ENCODE measurements at places on chromosomes 4 and X.

DNA sequence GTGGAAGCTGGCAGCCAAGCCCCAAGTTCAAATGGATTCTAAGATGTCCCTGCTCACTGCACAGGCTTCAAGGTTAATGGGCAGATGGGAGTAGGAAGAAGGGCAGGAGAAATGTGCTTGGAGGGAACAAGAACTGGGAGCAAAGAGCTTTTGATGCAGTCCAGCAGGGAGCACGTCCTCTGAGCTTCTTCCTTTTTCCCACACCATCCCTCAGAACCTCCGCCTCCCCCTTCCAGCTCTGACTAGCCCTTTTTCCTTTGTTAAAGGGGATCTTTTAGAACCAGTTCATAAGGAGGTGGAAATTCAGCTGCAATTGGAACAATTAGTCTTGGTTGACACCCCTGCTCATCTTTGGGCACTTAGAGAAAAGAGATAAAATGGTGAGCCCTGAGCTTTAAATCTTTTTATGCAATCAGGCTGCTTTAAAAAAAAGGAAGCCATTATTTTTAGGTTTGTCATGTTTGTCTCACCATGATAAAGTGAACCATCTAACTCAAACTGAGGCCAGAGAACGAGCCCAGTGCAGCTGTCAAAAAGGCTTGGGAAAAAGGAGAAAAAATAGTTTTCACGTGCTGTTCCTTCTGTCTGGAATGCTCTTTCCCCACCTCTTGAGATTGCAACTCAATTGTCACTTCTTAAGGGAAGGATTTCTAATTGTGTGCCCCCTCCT, 135.8 kb upstream of the IL1RAPL2 start:
- DNase-seq, result no peak

DNA sequence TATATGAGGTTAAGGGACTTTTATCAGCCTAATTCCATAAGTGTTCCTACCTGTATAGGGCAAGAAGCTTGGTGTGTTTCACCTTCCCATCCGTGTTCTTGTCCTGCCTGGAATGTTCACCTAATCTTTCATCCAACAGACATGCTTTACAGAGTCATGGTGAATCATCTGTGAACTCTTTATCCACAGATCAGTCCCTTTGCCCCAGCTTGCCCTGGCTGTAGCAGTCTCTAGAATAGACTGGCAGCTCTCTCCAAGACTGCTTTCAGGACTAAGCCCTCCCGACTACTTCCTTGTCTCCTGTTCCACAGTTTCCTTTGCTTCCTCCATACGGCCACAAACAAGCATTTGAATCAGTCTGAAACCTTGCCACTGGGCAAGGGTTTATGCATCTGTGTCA, 177.9 kb upstream of the IL15 start:
- peak; percentile 3 for DNase-seq

DNA sequence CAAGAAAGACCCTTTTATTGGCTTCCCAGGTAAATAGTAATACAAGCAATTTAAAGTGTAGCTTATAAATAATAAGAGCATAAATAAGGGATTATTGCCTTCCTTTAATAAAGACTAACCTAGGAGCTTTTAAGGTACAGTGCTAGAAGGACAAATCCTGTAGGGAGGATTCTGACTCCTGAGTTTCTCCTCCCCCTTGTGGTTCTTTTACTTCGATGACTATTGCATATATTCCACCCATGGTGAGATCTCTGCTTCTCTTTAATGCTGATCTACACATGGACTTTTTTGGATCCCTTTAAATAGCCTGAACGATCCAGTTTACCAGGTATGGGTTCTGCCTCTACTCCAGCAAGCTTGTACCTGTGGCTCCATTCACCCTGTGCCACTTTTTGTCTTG, 2.5 kb downstream of the GALNT7 start:
- DNase-seq, result peak; percentile 57

- no peak for DNase-seq
Observed at GRCh38 chr4:37054531-37055077, 189.9 kb upstream of the NWD2 start.

DNA sequence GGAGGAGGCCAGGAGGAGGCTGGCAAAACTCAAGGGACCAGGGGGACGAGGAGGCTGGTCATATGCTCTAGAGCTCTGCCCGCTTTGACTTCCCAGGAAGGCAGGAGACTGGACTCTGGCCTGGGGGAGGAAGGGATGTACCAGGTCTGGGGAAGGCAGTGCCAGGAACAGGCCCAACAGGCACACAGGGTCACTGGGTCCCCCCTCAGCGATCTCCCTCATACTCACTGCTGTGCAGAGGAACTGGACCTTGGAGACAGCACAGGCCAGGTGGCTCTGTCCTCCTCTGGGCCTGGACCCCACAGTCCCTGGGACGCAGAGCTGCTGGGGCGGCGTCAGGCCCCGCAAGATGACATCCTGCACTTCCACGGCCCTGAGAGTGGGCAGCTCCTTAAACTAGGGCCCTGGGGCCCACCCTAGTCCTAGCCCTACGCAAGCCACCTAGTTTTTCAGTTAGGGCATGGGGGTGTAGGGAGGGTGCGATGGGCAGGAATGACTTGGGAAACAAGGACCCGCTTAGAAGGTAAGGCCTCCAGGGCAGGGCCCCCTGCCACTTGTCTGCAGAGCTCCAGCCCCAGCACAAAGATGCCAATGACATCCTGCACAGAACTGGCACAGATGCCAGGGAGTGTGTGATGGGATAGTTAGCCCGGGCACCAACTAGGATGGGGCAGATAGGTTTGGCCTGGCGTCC, 59.5 kb downstream of the HTRA3 start:
- no peak for DNase-seq

- DNase-seq, result peak; percentile 4
Observed at GRCh38 chrX:73076838-73077237, 2.5 kb downstream of the PABPC1L2A start.

DNA sequence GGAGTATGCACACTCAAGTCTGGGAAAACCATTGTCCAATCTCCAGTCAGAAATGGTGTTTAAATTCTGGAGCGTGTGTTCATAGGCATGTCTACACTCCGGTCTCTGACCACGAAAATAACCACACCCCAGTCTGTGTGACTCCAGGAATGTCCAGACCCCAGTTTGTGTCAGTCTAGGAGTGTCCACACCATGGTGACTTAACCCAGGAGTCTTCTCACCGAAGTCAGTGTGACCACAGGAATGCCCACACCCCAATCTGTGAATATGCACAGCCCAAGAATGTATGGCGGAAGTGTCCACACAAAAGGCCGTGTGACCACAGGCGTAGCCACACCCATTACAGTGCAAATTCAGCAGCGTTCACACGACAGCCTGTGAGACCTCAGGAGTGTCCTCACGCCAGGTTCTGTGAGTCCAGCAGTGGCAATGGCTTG, 11.4 kb downstream of the FTSJ1 start:
- DNase-seq, result peak; percentile 54

DNA sequence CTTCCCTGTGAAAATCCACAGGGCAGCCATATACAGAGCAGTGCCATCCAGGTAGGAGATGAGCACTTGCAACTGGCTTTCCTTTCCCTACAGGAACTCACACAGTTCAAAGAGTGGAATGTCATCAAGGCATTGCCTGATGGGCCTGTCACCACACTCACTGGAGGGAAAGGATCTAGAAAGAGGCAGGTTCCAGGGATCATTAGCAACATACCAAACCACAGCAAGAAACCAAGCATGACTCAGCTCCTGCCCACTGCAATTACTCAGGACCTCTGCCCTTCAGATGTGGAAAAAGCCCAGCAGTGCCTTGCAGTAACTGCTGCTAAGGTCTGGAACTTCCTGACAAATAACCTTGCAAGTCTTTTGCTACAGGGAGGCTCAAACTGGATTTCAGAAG, 101.2 kb downstream of the ZNF674 start:
- peak; percentile 68 for DNase-seq

DNA sequence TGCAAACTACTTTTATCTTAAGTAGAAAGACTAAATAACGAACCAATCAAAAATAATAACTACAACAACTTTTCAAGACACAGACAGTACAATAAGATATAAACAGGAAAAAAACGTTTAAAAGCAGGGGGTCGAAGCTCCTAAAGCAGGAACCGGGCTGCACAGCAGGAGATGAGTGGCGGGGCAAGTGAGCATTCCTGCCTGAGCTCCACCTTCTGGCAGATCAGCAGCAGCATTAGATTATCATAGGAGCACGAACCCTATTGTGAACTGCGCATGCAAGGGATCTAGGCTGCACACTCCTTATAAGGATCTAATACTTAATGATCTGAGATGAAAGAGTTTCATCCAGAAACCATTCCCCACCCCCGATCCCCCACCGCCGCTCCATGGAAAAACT, 146.2 kb downstream of the TEX11 start:
- DNase-seq, result no peak

DNA sequence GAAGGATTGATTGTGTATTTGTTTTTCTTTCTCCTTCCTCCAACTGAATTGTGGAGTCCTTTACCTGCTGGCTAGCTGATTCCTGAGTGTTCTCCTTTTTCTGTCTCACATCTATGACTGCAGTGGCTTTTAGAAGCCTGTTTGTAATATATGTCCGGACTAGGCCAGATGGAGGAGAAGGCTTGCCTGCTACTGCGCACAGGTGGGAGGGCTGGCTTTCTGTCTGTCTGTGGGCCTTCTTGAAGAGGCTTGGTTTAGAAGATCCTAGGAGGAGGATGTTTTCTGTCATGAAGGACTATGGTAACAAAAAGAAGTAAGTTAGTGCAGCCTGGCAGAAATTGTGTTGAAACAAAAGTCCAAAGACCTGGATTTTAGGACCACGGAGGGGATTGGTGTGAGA, 8.5 kb downstream of the PPP1R3F start:
- DNase-seq, result no peak

DNA sequence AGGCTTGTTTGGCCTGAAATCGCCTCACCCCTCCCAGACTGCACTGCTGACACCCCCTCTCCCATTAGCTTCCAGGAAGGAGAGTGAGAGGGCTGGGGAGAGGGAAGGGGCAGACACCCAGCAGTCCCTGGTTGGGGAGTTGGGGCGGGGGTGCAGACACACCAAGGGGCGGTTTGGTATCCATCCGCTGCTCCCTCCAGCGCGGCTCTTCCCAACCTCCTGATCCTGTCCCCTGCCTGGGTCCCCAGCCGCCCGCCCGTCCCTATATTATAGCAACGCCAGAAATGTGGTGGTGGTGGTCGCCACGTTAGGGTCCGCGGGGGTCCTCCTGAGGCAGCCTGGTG, 24.9 kb downstream of the GPRASP3 start:
- no peak for DNase-seq

DNA sequence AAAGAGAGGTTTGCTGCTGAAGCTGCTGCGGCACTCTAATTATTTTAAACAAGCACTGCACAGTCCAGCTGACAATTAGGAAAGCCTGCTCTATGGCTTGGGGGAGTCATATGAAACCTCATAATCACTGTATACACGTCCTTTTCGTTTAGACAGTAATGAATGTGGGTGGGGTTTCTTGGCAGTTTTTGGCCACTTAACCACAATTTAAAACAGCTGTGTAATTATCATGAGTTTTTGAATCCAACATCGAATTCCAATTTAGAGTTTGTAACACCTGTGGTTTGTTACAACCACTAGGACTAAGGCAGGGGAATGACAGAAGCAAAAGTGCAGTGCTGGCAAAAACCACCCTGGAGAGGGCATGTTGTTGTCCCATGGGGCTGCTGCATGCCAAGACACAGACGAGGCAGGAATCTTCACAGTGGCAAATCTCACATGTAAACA, 99.5 kb downstream of the CXXC4 start:
- no peak for DNase-seq

- DNase-seq, result no peak
Observed at GRCh38 chr4:87390551-87390890, 467 bp downstream of the HSD17B11 start.

DNA sequence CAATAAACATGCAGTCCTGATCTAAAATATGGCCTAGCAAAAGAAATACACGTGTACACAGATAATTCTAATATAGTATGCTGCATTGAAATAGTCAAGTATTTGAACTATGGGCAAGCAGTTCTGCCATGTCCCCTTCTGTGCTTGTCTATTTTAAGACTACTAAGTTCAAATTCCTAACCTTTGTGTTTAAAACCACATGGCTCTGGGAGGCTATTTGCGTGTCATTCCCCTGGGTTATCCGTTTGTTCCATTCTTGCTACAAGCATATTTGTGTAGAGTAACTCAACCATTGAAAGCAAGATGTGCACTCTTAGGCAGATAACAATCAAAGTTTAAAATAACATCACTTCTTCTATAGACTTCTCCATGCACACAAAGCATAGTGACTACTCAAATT, 25.4 kb upstream of the TBC1D1 start:
- DNase-seq, result no peak

DNA sequence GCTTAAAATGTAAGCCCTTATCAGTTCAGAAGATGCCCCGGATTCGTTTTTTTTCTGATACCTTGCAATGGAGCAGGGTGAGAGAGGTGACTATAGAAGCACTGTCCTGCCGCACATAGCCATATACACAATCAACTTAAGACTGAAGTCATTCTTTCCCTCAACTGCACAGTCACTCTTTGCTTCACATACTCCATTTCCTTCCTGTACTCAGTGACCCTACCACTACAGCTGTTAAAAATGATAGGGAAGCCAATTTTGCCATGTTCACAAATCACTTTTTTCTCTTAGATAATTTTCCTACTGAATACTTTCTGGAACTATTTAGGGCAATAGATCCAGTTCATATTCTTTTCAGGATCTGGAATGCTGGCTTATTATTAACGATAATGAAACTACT, 300.0 kb downstream of the ANK2 start:
- DNase-seq, result no peak

- no peak for DNase-seq
Observed at GRCh38 chr4:124529131-124529530, 183.4 kb downstream of the ANKRD50 start.

DNA sequence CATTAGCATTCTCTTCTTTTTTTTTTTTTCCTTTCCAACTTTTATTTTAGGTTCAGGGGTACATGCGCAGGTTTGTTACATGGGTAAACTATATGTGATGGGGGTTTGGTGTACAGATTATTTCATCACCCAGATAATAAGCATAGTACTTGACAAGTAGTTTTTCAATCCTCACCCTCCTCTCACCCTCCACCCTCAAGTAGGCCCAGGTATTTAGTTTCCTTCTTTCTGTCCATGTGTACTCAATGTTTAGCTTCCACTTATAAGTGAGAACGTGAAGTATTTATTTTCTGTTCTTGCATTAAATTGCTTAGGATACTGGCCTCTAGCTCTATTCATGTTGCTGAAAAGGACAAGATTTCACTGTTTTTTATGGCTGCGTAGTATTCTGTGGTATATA, 140.8 kb upstream of the PGRMC2 start:
- DNase-seq, result no peak

GRCh38 chr4:26450418-26450817, 39.9 kb downstream of the CCKAR start:
- DNase-seq, result no peak

- DNase-seq, result peak; percentile 47
Observed at GRCh38 chr4:337932-338758, 531 bp downstream of the ZNF141 start.

- DNase-seq, result no peak
Observed at GRCh38 chr4:106362086-106362825, 6.3 kb downstream of the GIMD1 start.

GRCh38 chrX:136574548-136574947, 42.5 kb downstream of the VGLL1 start:
- no peak for DNase-seq

Data from AG08396 (cell line).